Heart left ventricle (tissue), 16 donors: ENCODE measurements at places on chromosomes 2 and 18. TPM values are rescaled to one million over a fixed set of nuclear protein-coding genes. Genes with fewer than 3 reads are reported as not detected.

GRCh38 chr2:219440388-219441256 lies 6.0 kb downstream of the SPEG start:
- no peak for DNase-seq

DNA sequence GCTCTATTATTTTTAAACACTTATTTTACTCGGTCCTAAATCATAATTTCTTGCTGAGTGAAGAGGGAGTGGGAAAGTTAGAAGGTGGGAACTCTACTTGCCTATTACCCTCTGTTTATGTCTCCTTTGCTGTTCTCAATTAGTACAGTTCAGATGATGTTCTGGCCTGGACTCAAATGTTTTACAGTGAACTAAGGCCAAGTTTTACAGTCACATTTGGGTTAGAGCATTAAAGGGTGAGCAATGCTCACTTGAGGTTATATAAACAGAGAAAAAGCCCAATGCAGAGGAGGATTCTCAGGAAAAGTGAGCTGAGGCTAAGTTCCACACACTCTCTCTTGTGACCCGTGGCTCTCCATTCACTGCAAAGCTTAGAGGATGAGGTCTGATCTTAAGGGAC lies 52.4 kb downstream of the ITSN2 start:
- no peak for DNase-seq

- no peak for DNase-seq
Observed at GRCh38 chr2:128291161-128291843, 27.4 kb downstream of the HS6ST1 start.

DNA sequence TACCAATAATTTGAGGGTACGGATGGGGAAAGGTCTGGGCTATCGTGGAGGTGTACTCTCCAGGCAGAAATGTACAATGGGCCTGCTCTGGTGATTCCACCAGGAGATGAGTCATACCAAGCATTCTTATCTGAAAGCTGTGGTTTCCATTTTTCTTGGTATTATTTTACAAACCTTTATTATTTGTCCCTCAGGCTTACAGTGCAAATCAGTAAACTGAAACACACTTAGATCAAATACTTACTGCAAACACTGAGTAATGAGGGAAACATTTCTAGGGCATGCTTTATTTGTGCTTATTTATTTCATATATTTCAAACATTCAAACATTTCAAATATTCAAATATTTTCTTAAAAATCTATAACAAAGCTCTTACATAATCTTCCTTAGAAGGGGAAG lies 319.8 kb downstream of the RND3 start:
- DNase-seq: no peak

DNA sequence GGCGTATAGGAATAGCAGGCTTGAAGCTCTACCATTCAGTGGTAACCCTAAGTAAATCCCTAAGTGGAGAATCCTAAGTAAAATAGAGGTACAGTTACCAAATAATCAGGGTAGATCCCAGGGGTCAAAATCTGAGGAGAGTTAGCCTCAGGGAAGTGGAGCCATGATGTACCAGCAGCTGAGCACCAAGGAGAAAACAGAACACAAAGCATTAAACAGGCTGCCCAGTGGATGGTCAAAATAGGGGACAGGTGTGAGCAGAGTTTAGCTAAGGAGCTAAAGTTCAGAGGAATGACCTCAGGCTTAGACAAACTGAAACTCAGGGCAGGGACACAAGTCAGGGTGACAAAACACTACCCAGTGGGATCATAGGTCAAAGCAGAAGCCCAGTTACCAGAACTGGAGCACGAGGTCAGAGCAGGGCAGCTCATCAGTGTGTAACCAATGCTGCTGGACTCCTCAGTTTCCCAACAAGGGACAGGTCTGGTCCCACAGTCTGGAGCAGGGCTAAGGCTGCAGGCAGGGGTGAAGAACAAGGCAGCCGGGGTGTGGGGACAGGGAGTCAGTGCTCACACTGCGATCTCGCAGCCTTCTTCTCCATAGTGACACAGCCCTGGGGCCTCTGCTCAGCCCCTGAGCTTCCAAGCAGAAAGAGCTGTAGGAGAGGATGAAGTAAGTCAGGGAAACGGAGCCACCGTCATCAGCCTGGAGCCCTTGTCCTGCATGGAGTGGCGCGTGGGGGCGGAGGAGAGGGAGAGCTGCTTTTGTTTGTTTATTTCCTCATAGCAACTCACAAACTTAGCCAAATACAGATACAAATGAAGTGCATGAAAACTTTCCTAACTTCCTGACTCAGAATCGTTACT lies 264.0 kb downstream of the MREG start:
- peak; percentile 82 for DNase-seq

- DNase-seq: no peak
Observed at GRCh38 chr2:98555696-98556095, 52.6 kb downstream of the COA5 start.

GRCh38 chr2:212922701-212923100 lies 228.7 kb downstream of the IKZF2 start:
- DNase-seq: no peak

DNA sequence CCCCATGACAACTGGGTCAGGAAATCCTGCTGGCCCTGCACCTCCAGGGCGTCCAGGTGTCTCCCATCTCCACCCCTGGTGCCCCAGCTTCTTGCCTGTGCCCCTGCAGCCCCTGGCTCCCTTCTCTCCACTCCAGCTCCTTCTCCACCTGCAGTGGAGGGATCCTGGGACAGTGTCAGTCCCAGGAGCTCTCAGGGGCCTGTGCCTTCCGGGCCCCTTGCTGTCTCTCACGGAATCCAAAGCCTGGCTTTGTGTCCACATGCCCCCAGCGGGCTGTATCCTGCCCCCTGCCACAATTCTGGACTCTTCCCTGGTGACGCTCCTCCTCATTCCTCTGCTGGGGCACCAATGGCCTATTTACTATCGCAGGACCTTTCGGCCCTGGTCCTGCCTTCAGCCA lies 58.2 kb downstream of the MYT1L start:
- no peak for DNase-seq

GRCh38 chr2:203535784-203536585 lies 884 bp upstream of the RAPH1 start:
- no peak for DNase-seq

DNA sequence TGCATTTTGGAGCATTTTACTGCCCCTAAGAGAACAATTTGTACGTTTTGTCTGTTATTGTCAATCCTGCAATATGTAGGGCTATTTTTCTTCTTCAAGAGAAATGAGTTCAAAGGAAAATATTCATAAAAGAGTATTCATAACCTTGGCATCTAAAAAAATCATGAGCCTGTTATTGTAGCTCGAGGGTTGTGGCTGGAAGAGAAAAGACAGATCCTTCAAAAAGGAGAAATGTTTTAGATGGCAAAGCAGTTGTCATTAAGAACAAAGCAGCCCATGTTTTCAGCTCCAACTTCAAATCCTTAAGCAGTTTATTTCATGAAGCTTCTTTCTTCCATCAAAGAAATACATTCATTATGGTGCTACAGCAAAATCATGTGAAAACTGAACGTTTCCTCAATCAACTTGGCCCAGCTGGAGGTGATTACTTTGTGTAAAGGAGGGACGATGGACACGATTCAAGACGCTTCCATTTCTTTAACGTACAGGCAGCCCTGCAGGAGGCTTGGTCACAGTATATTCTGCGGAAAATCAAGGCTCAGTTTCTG lies 31.4 kb downstream of the QPCT start:
- no peak for DNase-seq

DNA sequence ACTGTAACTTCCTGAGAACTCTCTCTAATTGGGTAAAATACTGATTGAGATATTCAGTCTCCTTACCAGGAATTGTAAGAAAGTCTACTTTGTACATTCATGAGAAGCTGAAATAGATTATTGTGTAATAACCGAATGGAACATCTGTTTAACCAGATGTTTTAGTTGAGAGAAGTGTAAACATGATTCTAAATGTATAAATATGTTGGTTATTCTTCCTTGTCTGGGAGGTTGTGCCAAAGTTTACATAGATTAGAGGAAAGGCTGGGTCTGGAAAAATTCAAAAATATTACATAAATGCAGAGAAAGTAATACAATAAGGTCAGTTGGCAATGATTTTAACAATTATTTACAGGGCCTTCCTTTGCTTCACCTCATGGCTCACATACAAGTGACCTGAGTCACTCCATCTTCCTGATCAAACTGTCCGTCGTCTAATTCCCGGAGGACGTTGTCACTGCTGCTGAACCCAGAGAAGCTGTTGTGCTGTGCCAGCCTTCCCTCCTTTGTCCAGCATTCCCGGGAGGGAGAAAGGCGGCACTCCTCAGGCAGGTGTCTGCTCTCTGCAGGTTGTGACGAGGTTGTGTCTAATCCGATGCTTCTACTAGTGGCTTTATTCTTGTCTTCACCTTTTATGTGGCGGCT lies 55.9 kb downstream of the MOB4 start:
- no peak for DNase-seq

DNA sequence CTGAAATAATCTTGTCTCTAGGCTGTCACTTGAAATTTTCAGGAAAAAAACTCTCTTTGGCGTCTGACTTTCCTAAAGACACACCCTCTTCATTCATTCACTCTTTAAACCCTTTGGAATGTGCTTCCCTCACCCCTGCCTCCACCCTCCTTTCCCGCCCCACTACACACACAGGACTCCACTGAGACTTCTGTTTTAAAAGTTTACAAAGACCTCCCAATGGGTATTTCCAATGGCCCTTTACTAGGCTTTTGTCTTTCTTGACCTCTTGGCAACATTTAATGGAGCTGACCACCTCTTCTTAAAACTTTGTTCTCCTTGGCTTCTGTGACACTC lies 96.1 kb downstream of the RBMS1 start:
- DNase-seq: no peak

DNA sequence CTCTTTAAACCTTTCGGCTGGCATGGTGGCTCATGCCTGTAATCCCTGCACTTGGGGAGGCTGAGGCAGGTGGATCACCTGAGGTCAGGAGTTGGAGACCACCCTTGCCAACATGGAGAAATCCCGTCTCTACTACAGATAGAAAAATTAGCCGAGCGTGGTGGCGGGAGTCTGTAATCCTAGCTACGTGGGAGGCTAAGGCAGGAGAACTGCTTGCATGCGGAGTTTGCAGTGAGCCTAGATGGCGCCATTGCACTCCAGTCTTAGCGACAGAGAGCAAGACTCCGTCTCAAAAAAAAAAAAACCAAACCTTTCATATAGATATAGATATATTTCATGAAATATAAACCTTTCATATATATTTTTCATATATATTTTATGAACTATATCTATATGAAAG lies 864.7 kb downstream of the TRIB2 start:
- DNase-seq: no peak

DNA sequence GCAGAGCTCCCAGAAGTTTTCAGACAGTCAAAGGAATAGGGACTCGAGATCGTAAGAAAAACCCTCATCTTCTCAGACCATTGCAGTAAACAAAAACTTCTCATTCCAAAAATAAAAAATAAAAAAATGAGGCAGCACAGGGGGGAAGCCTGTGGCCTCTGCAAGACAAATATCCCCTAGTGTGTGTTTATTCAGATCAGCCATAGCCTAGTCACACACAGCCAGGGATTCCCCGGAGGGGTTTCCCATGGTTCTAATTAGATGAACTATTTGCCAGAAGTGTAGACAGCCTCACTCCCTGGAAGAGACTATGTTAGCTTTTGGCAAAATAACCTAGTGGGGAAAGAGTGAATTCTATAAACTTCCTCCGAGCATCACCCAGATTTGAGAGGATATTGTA lies 122.9 kb upstream of the KLF7 start:
- DNase-seq: no peak

- DNase-seq: no peak
Observed at GRCh38 chr2:232697807-232698110, 628 bp downstream of the GIGYF2 start.

- DNase-seq: no peak
Observed at GRCh38 chr2:72204786-72205503, 57.3 kb upstream of the CYP26B1 start.

GRCh38 chr18:59263661-59264060 lies 9.6 kb downstream of the RAX start:
- DNase-seq: no peak

GRCh38 chr2:235511187-235511661 lies 17.4 kb downstream of the AGAP1 start:
- peak; percentile 21 for DNase-seq

GRCh38 chr2:13091861-13092378 lies 375.2 kb downstream of the TRIB2 start:
- no peak for DNase-seq

GRCh38 chr2:72815655-72816278 lies 10.1 kb downstream of the EXOC6B start:
- DNase-seq: no peak

DNA sequence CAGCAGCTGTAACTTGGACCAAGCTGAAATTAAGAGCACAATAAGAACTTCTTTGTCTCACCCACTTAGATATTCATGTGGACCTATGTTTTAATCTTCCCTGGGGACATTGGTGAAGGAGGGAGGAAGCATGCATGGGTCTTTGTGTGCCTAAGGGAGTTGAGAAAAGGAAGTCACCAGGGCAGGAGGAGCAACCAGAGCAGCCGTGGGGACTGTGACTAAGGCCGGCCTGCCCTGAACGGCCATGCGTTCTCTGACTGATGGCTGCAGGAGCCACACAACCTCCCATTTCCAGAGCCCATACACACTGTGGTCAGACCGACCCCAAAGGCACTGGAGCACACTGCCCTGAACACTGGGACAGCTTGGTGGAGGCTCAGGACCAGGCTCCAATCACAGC lies 43.7 kb upstream of the SLC35G4 start:
- no peak for DNase-seq

Gene GALNT13
- not detected for polyA plus RNA-seq

Gene TTC27
- 5.2 TPM for polyA plus RNA-seq

Gene CFC1
- 0.08 TPM for polyA plus RNA-seq

Gene IL37
- not detected for polyA plus RNA-seq

Gene GBX2
- polyA plus RNA-seq: 0.55 TPM

Gene SKA1
- polyA plus RNA-seq: 0.35 TPM

Gene CASP10
- 2.8 TPM for polyA plus RNA-seq

Gene KIAA2012
- not detected for polyA plus RNA-seq

Gene SRSF7
- 42.2 TPM for polyA plus RNA-seq

Gene SPATA3
- not detected for polyA plus RNA-seq

Gene RNF125
- polyA plus RNA-seq: 2.8 TPM

Gene RAB6C
- 0.08 TPM for polyA plus RNA-seq

Gene IL1R1
- 25.7 TPM for polyA plus RNA-seq
